ENCODE measurements at places on chromosomes 6 and 20.
A peak's percentile ranks its signal among the peaks of the same experiment; 100 is the strongest.

DNA sequence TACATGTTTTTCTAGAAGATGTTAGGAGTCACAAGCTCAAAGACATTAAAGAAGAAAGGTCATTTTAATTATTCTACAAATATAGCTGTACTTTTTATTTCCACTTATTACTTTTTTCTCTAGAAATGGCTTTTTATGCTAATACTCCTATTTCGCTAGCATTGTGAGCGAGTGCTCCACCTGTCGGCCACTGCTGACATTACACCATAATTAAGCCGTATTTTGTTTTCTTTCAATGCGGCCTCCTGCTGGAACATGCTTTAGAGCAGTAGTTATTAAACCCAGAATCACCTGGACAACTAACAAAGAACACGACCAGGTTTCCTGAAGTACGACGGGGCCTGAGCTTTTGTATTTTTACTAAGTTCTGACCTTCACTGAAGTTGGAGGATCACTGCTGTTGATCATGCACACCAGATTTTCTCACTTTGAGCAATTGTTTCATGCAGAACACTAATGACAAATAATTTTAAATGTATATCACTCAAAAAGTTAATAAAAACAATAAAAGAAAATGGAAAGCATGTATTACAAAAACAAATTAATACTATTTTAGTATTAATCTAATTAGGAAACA is 74.1 kb upstream of the PAK5 start:
- DNase-seq, result peak; percentile 20

GRCh38 chr20:13913572-13913971 is 76.8 kb downstream of the SEL1L2 start:
- no peak for DNase-seq

DNA sequence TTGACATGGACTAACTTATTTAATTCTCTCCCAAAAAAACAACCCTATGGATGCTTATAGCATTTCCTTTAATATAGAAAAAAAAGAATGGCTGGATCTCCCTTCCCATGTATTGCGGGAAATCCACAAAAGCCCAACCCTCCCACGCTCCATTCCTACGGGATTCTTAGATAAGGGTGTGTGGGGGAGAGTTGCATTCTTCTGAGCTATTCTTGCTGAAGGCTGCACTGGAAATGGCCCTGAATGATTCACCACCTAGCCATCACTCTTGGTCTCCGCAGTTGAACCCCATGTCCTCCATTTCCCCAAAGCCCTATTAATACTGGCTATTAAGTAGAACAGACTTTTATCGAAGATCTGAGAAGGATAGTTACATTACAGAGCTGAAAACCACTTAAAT is 41.9 kb upstream of the ADGRF5 start:
- DNase-seq, result peak; percentile 14

DNA sequence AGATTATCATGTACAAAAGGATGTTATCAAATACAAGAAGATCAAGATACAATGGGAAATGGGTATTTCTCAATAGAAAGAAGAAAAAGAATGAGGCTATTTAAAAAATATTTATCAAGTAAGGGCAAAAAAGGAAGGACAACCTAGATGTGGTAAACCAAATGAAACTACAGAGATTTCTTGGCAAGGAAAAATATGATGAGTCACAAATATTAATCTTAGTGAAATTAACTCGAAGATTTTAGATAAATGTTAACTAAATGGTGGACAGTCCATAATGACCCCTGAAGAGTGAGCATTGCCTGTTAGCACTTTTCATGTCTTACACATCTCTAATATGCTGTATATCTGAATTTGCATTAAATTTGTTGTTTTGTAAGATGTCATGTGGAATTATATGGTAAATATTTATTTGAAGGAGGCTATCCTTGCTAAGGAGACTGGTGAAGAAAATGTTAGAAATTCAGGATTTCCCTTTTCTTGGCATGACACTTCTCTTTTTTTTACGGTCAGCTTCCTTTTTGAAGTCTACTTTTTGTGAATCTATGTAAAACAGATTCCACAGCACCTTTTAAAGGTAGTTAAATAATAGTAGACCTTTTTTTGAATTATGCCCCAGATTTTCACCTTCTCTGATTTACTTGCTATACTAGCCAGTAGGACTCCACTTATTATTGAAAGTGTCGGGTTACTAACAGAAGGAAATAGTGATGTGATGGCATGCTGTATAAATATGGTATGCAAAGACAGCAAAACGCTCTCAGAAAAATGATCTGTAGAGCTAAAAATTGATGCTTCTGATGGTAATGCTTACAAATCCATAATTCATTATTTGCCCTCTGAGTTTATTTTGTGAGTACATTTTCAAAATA is 120.5 kb downstream of the HIVEP1 start:
- no peak for DNase-seq

DNA sequence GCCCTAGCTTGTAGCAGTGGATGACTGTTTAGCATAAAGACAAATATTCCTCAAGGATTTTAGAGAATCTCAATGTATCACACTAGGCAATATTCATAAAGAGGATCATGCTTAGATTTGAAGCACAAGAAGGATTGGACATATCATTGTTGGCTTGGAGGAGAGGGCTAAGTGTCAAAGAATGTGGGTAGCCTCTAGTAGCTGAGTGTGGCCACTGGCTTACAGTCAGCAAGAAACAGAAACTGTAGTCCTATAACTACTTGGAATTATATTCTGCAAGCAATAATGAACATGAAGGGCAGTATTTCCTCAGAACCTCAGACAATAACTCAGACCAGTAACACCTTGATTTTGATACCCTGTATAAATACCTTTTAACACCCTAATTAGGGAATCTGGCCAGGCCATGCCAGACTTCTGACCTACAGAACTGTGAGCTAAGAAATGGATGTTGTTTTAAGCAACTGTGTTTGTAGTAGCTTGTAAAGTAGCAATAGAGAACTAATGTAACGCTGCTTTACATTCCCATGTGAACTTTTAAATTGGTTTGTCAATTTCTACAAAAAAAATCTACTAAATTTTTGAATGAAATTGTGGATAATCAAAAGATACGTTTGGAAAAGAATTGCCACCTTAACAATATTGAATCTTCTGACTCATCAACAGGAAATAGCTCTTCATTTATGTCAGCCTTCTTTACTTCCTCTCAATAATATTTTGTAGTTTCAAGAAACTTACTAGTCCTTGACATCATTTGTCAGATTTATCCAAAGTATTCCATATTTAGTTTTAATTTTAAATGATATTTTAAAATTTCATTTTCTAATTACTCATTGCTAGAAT is 65.2 kb upstream of the RSPO3 start:
- no peak for DNase-seq

DNA sequence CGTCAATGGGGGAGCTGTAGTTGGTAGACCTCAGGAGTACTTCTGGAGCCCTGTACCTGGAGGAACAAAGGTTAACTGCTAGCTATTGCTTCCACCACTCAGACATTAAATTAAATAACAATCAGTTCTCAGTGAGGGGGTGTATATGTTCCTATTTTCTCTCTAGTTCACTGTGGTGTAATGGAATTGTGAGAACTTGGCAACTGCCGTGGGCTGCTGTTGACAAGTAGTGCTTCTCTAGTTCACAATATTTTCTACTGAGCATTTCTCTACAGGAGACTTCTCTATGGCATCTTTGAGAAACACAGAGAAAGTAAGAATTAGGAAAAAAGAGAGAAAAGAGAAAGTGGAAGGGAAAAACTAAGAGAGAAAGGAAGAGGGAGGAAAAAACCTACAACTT is 23.4 kb upstream of the GSTA4 start:
- no peak for DNase-seq

GRCh38 chr6:53325785-53326184 is 23.0 kb downstream of the ELOVL5 start:
- no peak for DNase-seq

DNA sequence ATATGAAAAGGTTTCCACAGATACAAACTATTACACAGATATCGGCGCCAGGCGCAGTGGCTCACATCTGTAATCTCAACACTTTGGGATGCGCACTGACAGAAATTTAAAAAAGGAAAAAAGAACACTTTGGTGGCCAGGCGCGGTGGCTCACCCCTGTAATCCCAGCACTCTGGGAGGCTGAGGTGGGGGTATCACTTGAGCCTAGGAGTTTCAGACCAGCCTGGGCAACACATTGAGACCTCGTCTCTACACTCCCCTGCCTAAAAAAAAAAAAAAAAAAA is 41.6 kb downstream of the NUDT3 start:
- DNase-seq, result no peak

DNA sequence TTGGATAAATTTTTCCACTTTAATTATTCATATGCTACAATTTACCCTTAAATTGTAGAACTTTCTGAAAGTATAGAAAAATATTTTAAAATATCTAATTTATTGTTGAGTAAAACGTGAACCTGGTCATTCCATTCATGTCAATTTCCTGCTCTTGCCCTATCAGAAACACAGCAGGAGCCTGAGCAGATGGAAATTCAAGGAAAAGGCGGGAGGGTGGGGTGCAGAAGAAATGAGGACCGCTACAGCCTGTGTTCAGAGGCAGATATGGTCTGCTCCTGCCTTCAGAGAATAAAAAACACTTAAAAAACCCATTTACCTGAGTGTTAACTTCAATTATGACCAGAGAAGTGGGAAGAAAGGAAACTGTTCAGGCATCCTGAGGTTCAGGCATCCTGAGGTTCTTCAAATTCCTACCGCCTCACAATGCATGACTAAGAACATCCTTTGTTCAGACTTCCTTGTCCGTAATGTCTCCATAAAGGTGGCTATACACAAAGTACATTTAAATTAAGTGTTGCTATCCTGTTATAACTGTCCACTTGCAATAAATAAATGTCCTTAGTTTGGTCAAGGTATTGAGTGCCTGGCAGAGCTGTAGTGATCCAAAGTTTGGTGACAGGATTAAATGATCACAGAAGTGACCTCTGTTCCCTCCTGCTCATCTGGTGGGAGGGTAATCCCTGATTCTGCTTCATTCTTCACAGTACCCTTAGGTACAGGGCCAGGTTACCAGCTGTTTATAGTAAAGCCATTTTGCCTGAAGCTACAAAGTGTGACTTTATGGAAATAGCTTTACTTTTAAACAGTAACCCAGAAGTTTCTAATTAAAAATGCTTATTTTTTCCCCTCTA is 109.1 kb downstream of the MAN1A1 start:
- DNase-seq, result no peak
